Hair follicle dermal papilla cell (primary cell): ENCODE measurements at places on chromosomes 7 and 10. TPM values are rescaled to one million over a fixed set of nuclear protein-coding genes. Genes with fewer than 3 reads are reported as not detected.

VSIR gene
- total RNA-seq: 52.4 and 52.9 TPM in 2 replicates

IDI2 gene
- not detected in 2 replicates for total RNA-seq

THSD7A gene
- total RNA-seq: 0.49 and 1.9 TPM in 2 replicates

CTNNA3 gene
- under 0.01 and 0.24 TPM in 2 replicates for total RNA-seq
